HTR-8/SVneo (cell line): ENCODE measurements at places on chromosomes 3 and 15.

GRCh38 chr15:70062321-70062956 is 35.3 kb downstream of the TLE3 start:
- no peak for DNase-seq

GRCh38 chr3:149816986-149817385 is 4.0 kb downstream of the RNF13 start:
- DNase-seq: no peak

GRCh38 chr3:56987238-56987895 is 73.1 kb upstream of the SPATA12 start:
- DNase-seq: no peak

GRCh38 chr15:76664895-76665294 is 240.2 kb downstream of the SCAPER start:
- no peak for DNase-seq

DNA sequence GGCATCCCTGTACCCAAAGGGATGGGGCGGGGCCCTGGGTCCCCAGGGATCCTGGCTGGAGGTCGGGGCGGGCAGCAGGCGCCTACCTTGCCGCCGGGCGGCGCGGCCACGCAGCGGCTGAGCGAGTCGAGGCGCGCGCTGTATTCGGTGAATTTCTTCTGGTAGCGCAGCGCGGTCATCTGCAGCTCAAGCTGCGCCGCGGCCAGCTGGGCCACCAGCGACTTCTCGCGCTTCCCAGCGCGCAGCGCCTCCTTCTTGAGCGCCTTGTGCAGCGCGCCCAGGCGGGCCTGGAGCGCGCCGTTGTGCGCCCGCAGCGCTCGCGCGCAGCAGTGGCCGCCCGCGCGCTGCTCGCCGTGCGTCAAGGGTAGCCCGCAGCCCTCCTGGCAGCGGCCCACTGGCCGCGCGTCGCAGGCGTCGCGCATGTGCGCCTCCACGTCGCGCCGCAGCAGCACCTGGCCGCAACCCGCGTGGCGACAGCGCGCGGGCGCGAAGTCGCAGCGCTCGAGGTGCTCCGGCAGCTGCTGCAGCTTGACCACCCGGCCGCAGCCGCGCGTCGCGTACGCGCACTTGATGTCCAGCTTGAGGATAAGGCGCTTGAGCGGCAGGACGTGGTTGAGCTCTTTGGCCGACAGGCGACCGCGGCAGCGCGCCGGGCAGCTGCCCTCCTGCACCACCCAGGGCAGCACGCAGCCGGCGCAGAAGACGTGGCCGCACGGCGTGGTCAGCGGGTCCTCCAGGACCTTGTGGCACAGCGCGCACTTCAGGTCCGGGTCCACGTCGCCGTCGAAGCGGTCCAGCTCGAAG is 522 bp downstream of the PDZRN3 start:
- no peak for DNase-seq

DNA sequence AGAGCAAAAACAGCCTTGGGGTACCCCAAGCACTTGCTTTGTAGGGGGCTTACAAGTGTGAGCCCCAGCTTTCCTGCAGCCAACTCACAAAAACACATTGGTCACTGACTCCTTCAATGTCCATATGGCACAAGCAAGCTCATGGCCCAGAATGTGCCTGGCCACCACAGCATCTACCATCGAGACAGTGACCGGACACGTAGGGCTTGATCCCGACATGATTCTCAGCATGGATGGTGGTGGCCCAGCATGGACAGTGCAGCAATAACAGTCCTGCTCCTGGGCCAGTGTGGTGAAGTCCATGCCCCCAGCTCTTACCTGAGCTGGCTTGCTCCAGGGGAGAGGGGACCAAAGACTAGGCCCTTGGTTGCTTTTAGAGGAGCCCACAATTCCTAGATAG is 6.0 kb downstream of the UNC45A start:
- no peak for DNase-seq

- no peak for DNase-seq
Observed at GRCh38 chr3:122955916-122956692, 71.5 kb downstream of the SEMA5B start.
